ENCODE measurements at places on chromosomes 1 and 21.

DNA sequence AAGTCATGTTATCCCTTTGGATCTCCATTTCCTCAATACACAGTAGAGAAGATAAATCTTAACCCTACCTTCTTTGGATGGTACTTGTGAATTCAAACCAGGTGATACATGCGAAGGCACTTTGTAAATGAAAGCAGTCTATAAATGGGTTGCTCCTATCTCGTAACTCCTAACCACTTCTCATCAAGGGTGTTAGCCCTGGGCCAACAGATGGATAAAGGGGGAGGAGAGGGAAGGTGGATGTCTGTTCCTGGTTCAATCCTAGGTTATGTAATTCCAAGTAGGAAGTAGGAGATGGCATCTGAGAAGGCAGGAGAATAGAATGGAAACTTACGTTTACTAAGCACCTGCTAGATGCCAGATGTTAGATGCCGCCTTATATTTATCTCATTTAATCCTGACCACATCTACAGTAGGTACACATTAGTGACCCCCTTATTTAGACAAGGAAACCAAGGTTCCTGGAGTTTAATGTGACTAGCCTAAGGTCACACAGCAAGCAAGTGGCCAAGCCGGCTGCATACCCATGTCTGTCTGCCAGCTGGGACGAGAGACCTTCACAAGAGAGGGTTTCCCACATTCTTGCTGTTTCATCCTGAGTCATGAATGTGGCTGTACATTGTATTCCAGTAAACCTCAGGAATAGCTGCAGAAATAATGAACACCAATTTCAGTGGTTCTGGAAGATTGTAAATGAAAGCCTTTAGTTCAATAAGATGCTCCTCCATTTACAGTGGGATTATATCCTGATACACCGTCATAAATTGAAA, 47.7 kb downstream of the ELAVL4 start:
- no peak for DNase-seq

DNA sequence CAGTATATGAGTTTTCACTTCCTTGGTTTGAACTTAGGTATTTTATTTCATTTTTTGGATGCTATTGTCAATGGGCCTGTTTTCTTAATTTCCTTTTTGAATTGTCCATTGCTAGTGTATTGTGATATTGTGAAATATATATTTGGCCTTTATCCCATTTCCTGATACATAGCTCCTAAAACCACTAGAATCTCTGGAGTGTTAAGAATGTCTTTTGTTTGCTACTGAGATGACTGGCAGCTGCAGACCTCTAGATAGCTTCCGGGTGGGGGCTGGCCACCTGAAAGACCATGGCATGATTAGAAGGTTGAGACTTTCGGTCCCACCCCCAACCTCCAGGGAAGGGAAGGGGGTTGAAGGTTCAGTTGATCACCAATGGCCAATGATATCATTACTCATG, 245.4 kb downstream of the KCNJ6 start:
- DNase-seq, result no peak

DNA sequence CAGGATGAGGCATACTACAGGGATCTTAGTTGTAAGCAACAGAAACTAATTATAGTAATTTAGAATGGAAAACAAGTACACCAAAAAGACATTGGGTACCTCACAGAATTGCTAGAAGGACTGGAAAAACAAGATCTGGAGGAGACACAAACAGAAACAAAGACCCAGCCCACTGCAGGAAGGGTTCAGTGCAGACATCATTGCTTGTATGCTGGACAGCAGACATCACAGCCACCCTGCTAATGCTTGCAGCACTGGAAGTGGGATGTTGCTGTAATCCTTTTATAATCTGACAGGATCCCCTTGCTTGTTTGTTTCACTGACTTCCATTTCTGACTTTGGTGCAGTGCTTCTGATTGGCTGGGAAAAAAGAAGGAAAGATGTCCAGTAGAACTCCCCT, 111.4 kb upstream of the ZNF678 start:
- DNase-seq, result no peak

GRCh38 chr1:40659649-40659947, 5.9 kb downstream of the RIMS3 start:
- no peak for DNase-seq

DNA sequence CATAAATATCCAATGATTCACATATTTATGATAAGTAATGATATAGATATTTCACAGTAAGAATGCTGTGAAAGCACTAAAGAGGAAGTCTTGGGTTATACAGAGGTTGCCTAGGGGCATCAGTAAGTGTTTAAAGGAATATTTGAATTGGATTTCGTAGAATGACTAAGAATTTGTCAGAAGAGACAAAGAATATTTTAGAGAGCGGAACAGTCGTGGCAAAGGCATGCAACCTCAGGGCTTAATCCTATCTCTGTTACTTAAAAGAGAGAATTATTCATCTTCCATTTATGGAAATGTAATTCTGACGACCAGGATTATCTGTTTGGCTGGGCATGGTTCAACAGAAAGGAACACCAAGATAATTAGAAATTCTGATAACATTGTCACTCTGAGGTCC, 171.9 kb upstream of the NR5A2 start:
- no peak for DNase-seq

- DNase-seq, result no peak
These were observed 58.9 kb upstream of the CTTNBP2NL start for GRCh38 chr1:112337028-112337531.
